ENCODE measurements at places on chromosomes 6 and 20.
A peak's percentile ranks its signal among the peaks of the same experiment; 100 is the strongest.

DNA sequence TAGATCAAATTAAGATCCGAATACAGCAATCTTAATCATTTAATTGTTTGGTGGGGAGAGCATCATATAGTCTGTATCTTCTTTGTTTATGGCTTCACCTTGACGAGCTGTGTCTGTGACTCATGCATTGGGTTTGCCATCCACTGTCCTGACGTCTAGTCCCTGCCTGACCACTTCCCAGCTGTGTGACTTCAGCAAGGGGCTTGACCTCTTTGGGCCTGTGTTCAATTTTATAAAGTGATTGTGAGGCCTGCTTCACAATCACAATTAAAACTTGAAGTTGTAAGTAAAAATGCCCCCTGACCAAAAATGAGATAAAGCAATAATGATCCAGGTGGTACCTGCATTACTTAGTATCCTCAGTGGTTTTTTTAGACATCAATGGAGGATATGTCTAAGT lies 209.2 kb downstream of the ZNF217 start:
- no peak for DNase-seq

GRCh38 chr6:163670336-163670735 lies 255.8 kb downstream of the QKI start:
- DNase-seq: no peak

- DNase-seq: no peak
These were observed 21.0 kb downstream of the WASF1 start for GRCh38 chr6:110158479-110158878.

GRCh38 chr20:34515484-34516246 lies 557 bp upstream of the DYNLRB1 start:
- peak; percentile 58 for DNase-seq

All from activated T-helper 9 cell treated with anti-CD3 and anti-CD28 coated beads, Interleukin-2, amount 50 U/mL, for 16 hours (primary cell).